ENCODE measurements at places on chromosomes 12 and 14.

- DNase-seq: no peak
Observed at GRCh38 chr12:123094349-123095077, 56.4 kb downstream of the PITPNM2 start.

GRCh38 chr14:103819503-103820307, 27.7 kb downstream of the PPP1R13B start:
- no peak for DNase-seq

- no peak for DNase-seq
Observed at GRCh38 chr12:107560165-107560898, 125.3 kb upstream of the PWP1 start.

DNA sequence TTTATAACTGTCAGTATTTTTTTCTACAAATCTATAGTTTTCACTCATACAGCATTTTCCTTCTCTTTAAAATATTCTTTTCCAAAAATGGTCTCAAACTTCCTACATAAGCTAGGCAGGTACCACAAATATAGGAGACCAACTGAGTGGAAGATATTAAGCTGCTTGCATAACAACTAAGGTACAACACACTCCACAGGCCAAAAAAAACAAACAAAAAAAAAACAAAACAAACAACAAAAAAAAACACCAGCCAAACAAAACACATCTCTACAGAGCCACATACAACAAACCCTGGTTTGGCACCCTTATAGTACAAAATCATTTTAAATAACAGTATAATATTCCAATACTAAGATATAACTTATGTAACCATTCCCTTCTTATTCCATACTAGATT, 50.1 kb downstream of the SLC2A13 start:
- no peak for DNase-seq

DNA sequence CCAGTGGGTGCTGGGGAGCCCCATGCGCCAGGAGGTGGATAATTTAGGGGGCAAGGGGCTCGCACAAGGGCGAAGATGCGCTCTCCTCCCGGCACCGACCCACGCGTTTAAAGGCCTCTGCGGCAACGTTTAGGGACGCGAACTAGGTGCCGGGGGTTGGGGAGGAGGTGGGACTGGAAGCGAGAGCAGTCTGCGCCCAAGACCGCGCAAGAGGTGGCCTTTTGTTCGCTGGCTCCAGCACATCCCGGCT, 1.3 kb downstream of the SLC38A1 start:
- peak; percentile 54 for DNase-seq

- DNase-seq: no peak
Observed at GRCh38 chr14:95015046-95015445, 142.3 kb downstream of the DICER1 start.

Measured in activated T-cell treated with anti-CD3 and anti-CD28 coated beads, Interleukin-2, amount 50 U/mL, for 72 hours (primary cell).